ENCODE measurements at places on chromosomes 5 and 9. TPM values are rescaled to one million over a fixed set of nuclear protein-coding genes. Genes with fewer than 3 reads are reported as not detected.

LVRN gene
- 1.4 TPM for total RNA-seq

GRCh38 chr5:78841767-78842166, 143.3 kb downstream of the ARSB start:
- no peak overlapping the region for H3K4me3 ChIP-seq
- no peaks in the 10 kb centered on the region for H3K27me3 ChIP-seq
- H3K27ac ChIP-seq, result no peak overlapping the region
- no peaks in the 10 kb centered on the region for H3K36me3 ChIP-seq
- H3K4me1 ChIP-seq, result no peaks in the 10 kb centered on the region

- H3K27ac ChIP-seq, result no peak overlapping the region
- no peak for DNase-seq
- H3K36me3 ChIP-seq, result no peaks in the 10 kb centered on the region
- H3K27me3 ChIP-seq, result no peaks in the 10 kb centered on the region
- H3K4me3 ChIP-seq, result no peak overlapping the region
These were observed 142.9 kb upstream of the MSX2 start for GRCh38 chr5:174581479-174581878.

PHYHD1 gene
- total RNA-seq, result 41.8 TPM

DNA sequence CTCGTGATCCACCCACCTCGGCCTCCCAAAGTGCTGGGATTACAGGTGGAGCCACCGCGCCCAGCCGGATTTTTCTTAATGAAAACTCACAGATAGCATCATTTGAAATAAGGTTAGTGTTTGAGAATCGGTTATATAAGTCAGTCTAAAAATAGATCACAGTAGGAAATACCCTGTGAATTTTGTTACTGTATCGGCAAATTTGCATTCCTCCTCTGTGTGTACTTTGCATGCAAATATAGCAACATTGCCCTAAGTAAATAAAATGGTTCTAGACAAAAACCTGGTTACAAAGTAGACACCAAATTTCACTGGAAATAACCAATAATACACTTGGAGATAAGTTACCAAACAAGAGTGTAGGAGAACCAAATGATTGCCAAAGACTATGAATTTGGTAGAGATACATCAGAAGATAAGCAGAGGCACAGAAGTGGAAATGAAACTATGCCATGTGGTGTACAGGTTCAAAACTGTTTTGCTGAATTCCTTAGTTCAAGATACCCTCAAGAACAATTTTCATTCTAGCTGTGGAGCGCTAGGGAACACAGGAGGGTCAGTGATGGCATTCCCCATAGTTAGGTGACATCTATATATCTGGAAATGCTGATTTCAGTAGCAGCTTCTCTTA, 58.1 kb downstream of the ICE1 start:
- H3K27me3 ChIP-seq, result no peaks in the 10 kb centered on the region
- H3K27ac ChIP-seq, result no peak overlapping the region
- H3K4me1 ChIP-seq, result no peaks in the 10 kb centered on the region
- H3K4me3 ChIP-seq, result no peak overlapping the region
- no peaks in the 10 kb centered on the region for H3K36me3 ChIP-seq

TUSC1 gene
- 14.1 TPM for total RNA-seq

PCDHB11 gene
- total RNA-seq, result 9.2 TPM

DMGDH gene
- 4.2 TPM for total RNA-seq

DNA sequence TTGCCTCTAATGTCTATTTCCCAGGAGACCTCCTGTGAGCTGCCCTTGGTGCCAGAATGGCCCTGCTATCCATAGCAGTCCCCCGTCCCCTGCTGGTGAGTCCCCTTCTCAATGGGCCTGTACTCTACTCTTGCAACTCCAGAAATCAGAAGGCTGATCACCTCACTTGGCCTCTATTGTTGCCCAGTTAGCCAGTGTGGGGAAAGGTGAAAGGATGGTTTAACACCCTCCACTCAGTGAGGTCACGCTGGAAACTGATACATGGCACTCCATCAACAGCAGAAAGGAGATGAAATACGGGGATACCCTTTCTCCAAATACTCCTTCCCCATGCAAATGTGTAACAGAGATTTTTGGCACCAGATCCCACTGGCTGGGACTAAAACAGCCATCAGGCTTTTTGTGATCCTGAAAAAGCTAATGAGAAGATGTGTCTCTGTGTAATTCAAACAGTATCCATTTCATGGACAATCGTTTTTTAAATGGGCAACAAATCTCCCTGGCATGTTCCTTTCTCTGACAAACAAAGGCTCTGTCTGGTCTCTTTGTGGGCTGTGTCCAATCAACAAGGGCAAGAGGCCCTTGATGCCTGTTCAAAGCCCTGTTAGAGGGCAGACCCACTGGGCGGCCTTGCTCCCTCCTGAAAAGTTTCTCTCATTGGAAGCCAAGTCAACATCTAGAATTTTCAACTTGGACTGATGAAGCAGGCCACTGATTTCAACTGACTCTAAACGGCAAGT, 343.7 kb downstream of the SPOCK1 start:
- H3K36me3 ChIP-seq, result no peaks in the 10 kb centered on the region
- H3K4me3 ChIP-seq, result no peak overlapping the region
- no peaks in the 10 kb centered on the region for H3K27me3 ChIP-seq
- no peak overlapping the region for H3K27ac ChIP-seq
- DNase-seq, result no peak
- no peaks in the 10 kb centered on the region for H3K4me1 ChIP-seq

- H3K4me1 ChIP-seq, result no peaks in the 10 kb centered on the region
- H3K36me3 ChIP-seq, result no peaks in the 10 kb centered on the region
- no peak overlapping the region for H3K27ac ChIP-seq
- no peak for DNase-seq
- no peak overlapping the region for H3K4me3 ChIP-seq
These were observed 2372.2 kb upstream of the WWC1 start for GRCh38 chr5:165919196-165919595.

TBC1D13 gene
- total RNA-seq, result 25.9 TPM

DNA sequence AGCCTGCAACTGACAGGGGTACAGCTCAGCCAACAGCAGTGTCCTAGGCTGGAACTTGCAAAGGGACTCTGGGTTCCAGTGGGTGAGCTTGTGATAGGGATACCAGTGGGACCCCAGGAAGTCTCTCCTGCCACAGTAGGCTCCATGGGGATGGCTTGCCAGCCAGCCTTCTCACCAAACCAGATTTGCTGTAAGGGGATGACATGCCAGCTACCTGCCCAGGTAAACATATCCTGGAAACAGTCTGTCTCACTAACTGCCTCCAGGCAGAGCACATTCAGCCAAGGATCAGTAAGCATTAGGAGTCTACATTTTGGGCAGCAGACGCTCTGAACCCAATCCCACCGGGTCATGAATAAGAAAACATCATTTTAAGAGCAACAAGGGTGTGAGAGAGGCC, 49.9 kb downstream of the SIL1 start:
- peak overlapping the region; percentile 3 for H3K27ac ChIP-seq
- peaks cover 32% of the 10 kb centered on the region for H3K4me1 ChIP-seq
- no peaks in the 10 kb centered on the region for H3K36me3 ChIP-seq
- no peak for DNase-seq

GRCh38 chr9:6114424-6114823, 99.0 kb upstream of the RANBP6 start:
- H3K4me1 ChIP-seq, result no peaks in the 10 kb centered on the region
- no peaks in the 10 kb centered on the region for H3K36me3 ChIP-seq
- DNase-seq, result no peak
- no peak overlapping the region for H3K4me3 ChIP-seq
- no peak overlapping the region for H3K27ac ChIP-seq

DNA sequence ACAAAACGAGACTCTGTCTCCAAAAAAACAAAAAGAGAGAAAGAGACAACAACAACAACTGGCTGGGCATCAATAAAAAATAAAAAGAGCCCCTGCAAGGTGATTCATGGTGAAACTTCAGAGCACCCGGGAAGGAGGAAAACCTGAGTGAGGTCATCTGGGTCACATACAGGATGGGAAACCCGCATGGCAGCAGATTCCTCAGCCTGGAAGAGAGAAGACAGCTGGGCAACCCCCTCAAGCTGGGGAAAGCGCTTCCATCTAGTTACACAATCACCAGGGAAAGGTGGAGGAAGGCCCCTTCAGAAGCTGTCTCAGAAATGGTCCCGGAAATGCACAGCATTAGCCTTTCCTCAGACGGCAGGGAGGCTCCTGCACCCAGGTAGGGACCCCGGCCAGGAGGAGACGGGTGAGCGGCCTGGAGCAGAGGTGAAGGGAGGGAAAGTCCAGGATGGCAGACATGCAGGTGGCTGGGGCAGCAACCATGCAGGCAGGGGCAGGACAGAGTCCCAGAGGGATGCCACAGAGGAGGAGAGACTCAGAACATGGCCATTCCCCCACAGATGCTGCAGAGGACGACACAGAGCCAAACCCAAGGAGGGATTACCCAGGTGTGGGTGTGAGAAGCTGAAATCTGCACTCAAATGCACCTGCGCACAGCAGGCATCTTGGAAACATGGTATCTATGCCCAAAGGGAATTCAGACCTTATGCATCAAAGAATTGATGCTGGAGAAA, 29.4 kb downstream of the CAMSAP1 start:
- DNase-seq, result no peak
- no peaks in the 10 kb centered on the region for H3K27me3 ChIP-seq
- H3K27ac ChIP-seq, result no peak overlapping the region
- H3K4me3 ChIP-seq, result no peak overlapping the region

DNA sequence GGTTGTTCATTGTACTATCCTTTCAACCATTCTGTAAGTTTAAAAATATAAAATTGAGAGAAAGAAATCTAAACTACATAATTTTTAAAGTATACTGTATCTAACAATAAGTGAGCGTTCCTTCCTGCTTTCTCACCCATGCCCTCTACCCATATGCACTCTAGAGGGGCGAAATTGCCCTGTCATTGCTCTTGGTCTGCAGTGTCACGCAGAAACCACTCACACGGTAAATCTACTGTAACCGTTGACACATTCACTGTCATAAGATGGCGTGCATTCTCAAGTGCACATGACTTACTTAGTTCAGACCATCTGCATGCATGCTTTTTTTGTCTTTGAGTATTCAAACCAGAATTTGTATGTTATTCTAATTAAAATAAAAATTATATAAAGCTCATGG, 55.7 kb upstream of the NIPBL start:
- no peak overlapping the region for H3K4me3 ChIP-seq
- no peaks in the 10 kb centered on the region for H3K27me3 ChIP-seq
- no peak overlapping the region for H3K27ac ChIP-seq
- H3K36me3 ChIP-seq, result no peaks in the 10 kb centered on the region

HOMER1 gene
- total RNA-seq, result 37.8 TPM

GRCh38 chr5:143759396-143760130, 52.4 kb upstream of the HMHB1 start:
- H3K27ac ChIP-seq, result no peak overlapping the region
- DNase-seq, result no peak
- H3K4me1 ChIP-seq, result no peaks in the 10 kb centered on the region
- no peak overlapping the region for H3K4me3 ChIP-seq
- H3K27me3 ChIP-seq, result no peaks in the 10 kb centered on the region

DOK3 gene
- 1.3 TPM for total RNA-seq

- no peaks in the 10 kb centered on the region for H3K4me1 ChIP-seq
- no peak overlapping the region for H3K4me3 ChIP-seq
- H3K27me3 ChIP-seq, result no peaks in the 10 kb centered on the region
- DNase-seq, result no peak
These were observed 96.6 kb downstream of the UBAP2 start for GRCh38 chr9:33952066-33952465.

DNA sequence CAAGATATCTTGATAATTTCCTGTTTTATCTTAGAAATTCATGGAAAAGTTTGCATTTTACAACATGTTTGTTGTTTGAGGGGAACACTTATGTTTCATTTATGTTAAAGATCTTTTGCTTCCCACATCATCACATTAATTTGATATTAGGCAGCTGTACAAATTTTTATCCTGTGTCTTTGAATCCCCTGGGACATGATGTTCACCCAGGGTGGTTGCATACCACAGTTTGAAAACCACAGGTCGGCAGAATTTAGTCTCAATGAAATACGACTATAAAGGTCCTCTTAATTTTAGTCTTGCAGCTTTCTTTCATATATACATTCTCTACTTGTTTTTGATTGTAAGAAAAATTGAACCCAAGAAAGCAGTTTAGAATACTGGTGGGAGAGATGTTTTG, 3.7 kb downstream of the NAA35 start:
- peaks cover 6% of the 10 kb centered on the region for H3K4me1 ChIP-seq
- no peak overlapping the region for H3K27ac ChIP-seq
- H3K27me3 ChIP-seq, result no peaks in the 10 kb centered on the region
- DNase-seq, result no peak

- no peak for DNase-seq
- H3K27ac ChIP-seq, result no peak overlapping the region
- H3K4me1 ChIP-seq, result peaks cover 2% of the 10 kb centered on the region
- H3K4me3 ChIP-seq, result no peak overlapping the region
- no peaks in the 10 kb centered on the region for H3K27me3 ChIP-seq
These were observed 376.2 kb upstream of the GRAMD2B start for GRCh38 chr5:126046846-126047571.

SLC6A3 gene
- total RNA-seq, result 0.62 TPM

SPATA31D4 gene
- total RNA-seq, result not detected
